ENCODE measurements at places on chromosomes 11 and 22. TPM values are rescaled to one million over a fixed set of nuclear protein-coding genes. Genes with fewer than 3 reads are reported as not detected.

- H3K4me3 ChIP-seq = no peak overlapping the region
- no peak overlapping the region for H3K27ac ChIP-seq
- DNase-seq = no peak
- no peaks in the 10 kb centered on the region for H3K36me3 ChIP-seq
- H3K4me1 ChIP-seq = peaks cover 17% of the 10 kb centered on the region
Observed at GRCh38 chr22:17264321-17265052, 45.3 kb upstream of the ADA2 start.

DNA sequence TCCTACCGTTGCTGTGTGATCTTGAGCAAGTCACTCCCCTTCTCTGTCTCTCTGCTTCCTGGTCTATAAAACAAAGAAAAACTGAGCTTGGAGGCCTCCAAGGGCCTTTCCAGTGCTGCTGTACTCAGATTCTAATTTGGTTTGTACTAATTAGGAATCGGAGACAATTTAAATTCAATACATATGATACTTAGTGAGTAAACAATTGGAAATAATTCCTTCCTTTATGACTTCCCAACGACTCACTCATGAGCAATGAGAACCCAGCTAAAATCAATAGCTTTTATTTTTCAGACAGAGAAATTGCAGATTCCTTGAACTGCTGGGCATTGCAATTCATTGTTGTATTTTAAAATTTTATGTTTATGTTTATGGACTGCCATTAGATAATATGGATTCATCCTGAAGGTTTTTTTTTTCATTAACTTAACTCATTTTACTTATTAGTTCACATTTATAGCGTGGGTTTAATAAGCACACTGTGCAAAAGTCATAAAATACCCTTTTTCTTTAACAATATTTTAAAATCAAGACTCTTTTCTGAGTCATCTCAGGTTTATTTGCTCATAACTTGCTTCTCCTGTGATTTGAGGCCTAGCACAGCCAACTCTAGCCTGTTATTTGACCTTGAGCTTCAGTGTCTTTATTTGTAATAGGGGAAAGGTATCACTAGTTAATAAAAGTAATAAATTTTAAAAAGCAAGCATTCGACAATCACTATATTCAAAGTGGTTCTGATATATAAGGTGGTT lies 95.8 kb downstream of the TP53I11 start:
- no peak overlapping the region for H3K4me3 ChIP-seq
- H3K27ac ChIP-seq = no peak overlapping the region
- no peaks in the 10 kb centered on the region for H3K27me3 ChIP-seq
- no peaks in the 10 kb centered on the region for H3K36me3 ChIP-seq

- no peak for DNase-seq
- H3K4me3 ChIP-seq = no peak overlapping the region
- no peak overlapping the region for H3K27ac ChIP-seq
Observed at GRCh38 chr11:32396991-32397390, 38.3 kb downstream of the WT1 start.

DNA sequence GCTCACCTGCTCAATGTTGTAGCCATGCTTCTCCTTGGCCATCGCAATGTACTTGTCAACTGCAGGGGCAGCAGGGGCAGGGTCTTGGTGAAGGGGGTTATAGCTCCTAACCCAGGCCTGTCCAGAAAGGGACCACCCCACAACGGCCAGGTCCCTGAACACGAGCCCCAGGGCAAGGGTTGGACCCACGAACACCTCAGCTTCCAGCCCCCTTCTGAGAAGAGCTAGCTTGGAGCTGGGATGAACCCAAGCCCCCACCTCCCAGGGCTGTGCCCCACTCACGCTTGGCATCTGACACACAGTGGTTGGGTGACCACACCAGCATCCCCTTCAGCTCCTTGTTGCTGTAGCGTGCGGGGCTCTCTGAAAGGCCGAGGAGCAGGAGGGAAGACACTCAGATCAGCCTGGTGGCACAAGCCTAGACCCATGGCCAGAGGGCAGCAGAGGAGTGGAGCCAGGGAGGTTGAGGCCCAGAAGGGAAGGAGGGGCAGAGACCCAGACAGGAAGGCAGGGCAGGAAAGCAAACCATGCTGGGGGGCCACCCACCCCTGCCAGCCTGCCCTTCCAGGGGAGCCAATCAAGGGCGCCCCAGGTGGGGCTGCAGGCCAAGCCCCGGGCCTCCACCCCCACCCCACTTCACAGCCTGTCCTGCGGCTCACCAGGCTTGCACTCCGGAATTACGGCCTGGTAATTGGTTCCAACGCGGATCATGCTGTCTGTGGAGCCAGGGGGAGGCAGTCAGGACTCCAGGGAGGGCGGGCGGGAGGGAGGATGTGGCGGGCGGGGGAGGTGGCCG lies 1.9 kb downstream of the RCOR2 start:
- no peaks in the 10 kb centered on the region for H3K36me3 ChIP-seq
- DNase-seq = no peak
- peaks cover 28% of the 10 kb centered on the region for H3K4me1 ChIP-seq
- no peak overlapping the region for H3K27ac ChIP-seq
- H3K4me3 ChIP-seq = no peak overlapping the region

- DNase-seq = no peak
- no peaks in the 10 kb centered on the region for H3K36me3 ChIP-seq
- no peaks in the 10 kb centered on the region for H3K4me1 ChIP-seq
- no peak overlapping the region for H3K4me3 ChIP-seq
- no peak overlapping the region for H3K27ac ChIP-seq
Observed at GRCh38 chr11:93288079-93288478, 42.5 kb upstream of the DEUP1 start.

DNA sequence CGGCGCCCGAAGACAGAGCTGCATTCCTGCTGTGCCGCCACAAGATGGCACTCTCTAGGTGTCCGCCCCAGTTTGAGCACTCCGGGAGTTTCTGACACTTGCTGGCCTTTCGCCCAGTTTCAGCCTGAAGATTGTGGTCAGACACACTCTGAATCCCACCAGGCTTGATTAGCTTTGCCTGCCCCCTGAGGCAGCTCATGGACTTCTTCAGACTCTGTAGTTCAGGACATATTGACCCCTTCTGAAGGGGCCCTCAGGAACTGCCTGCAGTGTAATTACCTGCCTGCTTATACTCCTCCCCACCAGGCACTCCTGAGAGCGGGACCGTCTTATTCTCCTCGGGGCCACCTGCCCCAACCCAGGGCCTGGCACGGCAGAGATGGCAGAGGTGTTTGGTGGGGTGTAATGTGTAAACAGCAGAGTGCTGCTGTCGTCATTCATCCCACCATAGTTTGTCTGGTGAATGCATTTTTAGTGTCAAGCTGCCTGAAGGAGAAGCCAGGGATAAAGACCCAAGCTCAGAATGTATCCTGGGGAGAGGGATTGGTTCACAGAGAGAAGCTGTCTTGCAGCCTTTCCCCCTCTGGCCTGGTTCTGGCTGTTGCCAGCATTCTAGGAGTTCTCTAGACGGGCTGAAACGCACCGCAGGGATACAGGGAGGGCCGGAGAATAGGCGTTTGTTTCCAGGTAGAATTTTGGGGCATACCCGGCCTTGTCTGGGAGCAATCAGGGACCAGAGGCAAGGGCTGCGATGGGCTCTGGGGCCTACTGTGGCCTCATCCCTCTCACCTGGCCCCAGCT lies 46.4 kb downstream of the EIF3F start:
- H3K27me3 ChIP-seq = no peaks in the 10 kb centered on the region
- peak; percentile 42 for DNase-seq
- H3K4me1 ChIP-seq = peaks cover 9% of the 10 kb centered on the region
- no peaks in the 10 kb centered on the region for H3K36me3 ChIP-seq
- no peak overlapping the region for H3K27ac ChIP-seq

Gene OR52H1
- total RNA-seq = not detected

Gene GRK3
- 3.2 TPM for total RNA-seq

Gene MISFA
- total RNA-seq = not detected

DNA sequence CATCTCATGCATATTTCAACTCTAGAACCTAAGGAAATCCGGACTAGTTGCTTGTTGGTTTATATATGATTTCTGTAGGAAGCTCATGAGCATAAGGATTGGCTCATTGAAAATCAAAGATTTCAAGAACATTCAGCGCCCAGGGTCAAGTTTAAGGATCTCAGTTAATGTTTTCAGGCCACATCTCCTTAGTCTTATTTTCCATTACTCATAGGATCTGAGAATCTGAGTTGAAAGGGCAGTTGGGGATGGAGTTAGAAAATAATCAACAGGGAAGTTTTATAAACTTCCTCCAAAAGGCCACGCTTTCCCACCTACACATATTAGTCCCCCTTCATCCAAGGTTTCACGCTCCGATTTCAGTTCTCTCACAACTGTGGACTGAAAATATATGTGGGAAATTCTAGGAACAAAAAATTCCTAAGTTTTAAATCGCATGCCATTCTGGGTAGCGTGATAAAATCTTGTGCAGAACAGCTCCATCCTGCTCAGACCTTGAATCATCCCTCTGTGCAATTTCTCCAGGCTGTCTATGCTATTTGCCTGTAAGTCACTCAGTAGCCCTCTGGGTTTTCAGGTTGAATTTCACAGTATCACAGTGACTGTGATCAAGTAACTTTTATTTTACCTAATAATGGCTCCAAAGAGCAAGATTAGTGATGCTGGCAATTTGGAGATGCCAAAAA lies 160.2 kb downstream of the KIRREL3 start:
- H3K36me3 ChIP-seq = no peaks in the 10 kb centered on the region
- no peak overlapping the region for H3K27ac ChIP-seq
- no peak for DNase-seq
- H3K4me1 ChIP-seq = no peaks in the 10 kb centered on the region
- H3K27me3 ChIP-seq = no peaks in the 10 kb centered on the region
- no peak overlapping the region for H3K4me3 ChIP-seq

Gene OR4D5
- not detected for total RNA-seq

Gene MYBPC3
- total RNA-seq = not detected

Gene CRYBA4
- not detected for total RNA-seq

Gene POLR2L
- 55.8 TPM for total RNA-seq

DNA sequence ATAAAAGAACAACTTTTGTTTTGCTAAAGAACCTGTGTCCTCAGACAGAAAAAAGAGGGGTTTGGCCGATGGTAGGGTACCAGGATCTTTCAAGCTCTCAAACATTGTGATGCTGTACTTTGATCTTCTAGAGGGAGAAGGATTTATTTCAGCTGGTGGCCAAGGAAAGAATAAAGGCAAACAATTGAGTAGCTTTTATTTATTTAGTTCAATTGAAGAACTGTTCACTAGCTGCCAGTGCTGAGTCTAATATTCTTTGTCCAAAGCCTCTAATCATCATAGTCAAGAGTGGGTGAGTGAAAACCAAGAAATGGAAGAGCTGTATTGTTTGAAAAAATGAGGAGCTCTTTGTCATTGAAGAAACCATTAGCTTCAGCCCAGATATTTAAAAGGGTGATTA lies 138.4 kb downstream of the FAT3 start:
- no peak for DNase-seq
- H3K36me3 ChIP-seq = no peaks in the 10 kb centered on the region
- no peak overlapping the region for H3K27ac ChIP-seq
- H3K27me3 ChIP-seq = no peaks in the 10 kb centered on the region

DNA sequence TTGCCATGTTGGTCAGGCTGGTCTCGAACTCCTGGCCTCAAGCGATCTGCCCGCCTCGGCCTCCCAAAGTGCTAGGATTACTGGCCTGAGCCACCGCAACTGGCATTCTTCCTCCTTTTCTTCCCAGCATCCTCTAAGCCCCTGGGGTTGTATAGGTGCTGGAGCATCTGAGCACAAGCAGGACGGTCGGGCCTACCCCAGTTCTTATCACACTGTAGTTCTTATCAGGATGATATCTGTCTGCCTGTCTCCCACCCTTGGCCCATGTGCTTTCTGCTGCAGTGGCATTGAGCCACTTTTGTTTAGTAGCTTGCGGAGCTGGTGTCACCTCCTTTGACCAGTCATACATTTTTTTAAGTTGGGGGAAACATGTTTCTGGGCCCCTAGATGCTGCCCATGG lies 1.9 kb downstream of the RHOD start:
- no peaks in the 10 kb centered on the region for H3K36me3 ChIP-seq
- no peak overlapping the region for H3K4me3 ChIP-seq
- peaks cover 7% of the 10 kb centered on the region for H3K4me1 ChIP-seq
- H3K27me3 ChIP-seq = no peaks in the 10 kb centered on the region
- DNase-seq = no peak
- no peak overlapping the region for H3K27ac ChIP-seq

DNA sequence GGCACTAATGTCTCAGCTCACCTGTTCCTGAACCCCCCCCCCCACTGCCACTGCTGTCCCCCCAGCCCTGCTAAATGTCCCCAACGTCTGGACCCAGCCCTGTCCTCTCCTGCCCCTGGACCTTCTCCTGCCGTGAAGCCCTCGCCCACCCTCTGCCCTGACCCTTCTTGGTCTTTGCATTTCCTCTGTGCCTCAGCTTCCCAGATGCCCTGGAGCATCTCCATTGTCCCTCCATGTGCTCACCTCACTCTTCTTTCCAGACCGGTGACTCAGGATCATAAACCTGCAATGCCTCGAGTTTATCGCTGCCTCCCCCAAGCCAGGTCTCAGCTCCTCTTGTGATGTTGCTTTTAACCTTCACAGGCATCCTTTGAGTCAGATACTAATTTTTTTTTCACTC lies 416.4 kb downstream of the BRD1 start:
- no peaks in the 10 kb centered on the region for H3K4me1 ChIP-seq
- H3K4me3 ChIP-seq = no peak overlapping the region
- H3K27me3 ChIP-seq = no peaks in the 10 kb centered on the region
- H3K36me3 ChIP-seq = no peaks in the 10 kb centered on the region

Gene PYGM
- 10.7 TPM for total RNA-seq

DNA sequence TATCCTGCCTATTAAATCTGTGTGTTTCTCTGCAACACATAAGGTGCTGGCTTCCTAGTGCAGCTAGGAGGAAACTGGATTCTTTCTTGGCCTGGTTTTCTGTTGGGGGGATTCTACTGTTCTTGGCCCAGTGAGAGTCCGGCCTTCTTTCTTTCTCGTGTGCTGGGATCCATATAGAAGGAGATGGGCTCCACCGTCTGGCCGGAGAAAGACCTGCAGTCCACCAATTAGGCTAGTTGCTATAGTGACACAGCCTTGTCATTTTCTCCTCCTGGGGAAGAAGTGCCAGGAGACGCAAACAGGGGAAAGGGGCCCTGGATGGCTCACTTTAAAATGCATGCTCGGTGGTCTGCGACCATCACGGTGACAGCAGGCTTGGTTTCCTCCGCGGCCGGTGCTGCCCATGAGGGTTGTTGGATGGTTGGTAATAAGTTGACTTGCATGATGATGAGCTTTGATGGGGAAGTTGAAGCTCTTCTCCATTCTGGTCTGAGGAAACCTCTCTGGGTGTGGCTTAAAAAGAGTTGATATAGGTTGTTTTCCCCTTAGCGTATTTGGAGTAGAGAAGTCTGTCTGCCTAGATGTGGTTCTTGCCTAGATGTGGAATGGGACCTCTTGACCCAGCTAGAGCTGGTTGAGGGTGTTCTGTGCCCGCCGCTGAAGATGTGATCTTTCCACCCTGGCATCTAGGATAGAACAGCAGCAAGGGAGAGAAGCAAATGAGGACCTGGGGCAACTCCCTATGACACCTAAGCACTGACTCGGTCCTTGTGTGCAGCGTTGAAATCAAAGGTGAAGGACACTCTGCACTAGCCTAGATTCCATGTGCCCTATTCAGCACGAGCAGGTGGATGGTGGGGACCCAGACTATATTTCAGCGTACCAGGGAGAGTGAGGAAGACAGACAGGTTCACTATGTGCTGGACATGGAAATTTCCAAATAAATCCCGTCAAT lies 1335.0 kb downstream of the BRD1 start:
- DNase-seq = no peak
- H3K36me3 ChIP-seq = no peaks in the 10 kb centered on the region
- peaks cover 6% of the 10 kb centered on the region for H3K27me3 ChIP-seq
- no peaks in the 10 kb centered on the region for H3K4me1 ChIP-seq
- no peak overlapping the region for H3K4me3 ChIP-seq

Gene DEUP1
- total RNA-seq = not detected

GRCh38 chr11:73233692-73234470 lies 15.8 kb downstream of the P2RY2 start:
- no peak overlapping the region for H3K4me3 ChIP-seq
- no peaks in the 10 kb centered on the region for H3K27me3 ChIP-seq
- H3K27ac ChIP-seq = no peak overlapping the region
- DNase-seq = no peak
- H3K4me1 ChIP-seq = no peaks in the 10 kb centered on the region
- no peaks in the 10 kb centered on the region for H3K36me3 ChIP-seq

All from CD4-positive, alpha-beta memory T cell (primary cell).